T-helper 9 cell (primary cell): ENCODE measurements at places on chromosomes 7 and 10.

GRCh38 chr7:84603545-84603944 is 409.0 kb upstream of the SEMA3A start:
- DNase-seq = no peak

DNA sequence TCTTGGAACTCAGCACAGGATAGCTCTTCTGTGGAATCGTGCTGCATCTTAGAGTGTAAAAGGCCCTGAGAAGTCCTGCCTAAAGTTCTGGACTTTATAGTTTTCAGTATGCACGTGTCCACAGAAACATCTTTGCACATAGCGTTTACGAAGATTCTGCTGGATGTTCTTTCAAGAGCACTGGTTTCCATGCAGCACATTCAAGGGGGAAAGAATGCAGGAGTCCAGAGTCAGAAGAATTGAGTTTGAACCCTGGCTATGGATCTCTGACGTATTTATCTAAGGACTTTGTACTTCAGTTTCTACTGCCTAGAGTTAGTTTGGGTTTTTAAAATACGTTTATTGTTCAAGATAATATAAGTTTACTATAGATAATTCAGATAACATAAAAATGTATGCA is 282.8 kb upstream of the ZMIZ1 start:
- DNase-seq = no peak

- no peak for DNase-seq
Observed at GRCh38 chr10:56522166-56522565, 161.1 kb upstream of the ZWINT start.

DNA sequence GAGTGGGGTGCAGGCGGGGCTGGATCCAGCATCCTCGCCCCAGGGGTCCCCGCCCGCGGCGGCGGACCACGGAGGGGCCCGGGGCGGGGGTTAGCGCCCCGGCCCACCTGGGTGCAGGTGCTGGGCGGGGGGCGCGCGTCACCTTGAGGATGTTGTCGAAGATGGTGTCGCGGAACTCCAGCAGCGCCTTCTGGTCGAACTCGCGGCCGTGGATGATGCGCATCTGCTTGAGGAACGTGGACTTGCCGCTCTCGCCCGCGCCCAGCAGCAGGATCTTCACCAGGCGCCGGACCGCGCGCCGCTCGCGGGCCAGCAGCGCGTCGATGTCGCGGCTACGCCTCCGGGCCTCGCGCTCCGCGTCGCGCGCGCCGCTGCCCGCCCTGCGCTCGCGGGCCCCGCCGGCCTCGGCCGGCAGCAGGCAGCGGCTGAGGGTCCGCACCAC is 376 bp downstream of the GNA12 start:
- peak; percentile 15 for DNase-seq

DNA sequence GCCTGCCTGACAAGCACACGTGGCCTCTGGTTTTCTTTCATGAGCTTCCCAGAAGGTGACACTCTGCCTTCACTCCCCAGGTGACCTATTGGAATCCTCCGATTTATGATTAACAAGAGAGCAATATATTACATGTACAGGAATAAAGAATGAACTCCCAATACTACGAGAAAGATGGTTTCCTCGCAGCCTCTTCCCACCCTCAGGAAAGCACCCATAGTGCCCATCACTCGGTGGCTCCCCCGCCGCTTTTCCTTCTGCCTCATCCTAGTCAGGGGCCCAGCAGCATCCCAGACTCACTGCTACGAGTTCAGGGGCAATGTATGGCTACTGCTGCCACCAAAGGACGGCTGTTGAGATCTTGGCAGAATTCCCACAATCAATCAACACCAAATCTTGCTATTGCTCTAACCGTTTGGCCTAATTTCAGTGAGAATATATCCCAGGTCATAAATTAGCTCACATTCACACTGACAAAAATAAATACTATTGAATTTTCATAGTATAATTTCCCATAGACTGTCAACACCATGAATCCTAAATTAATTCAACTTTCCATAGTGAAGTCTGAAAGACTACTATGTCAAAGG is 196.3 kb downstream of the TNS3 start:
- DNase-seq = no peak

DNA sequence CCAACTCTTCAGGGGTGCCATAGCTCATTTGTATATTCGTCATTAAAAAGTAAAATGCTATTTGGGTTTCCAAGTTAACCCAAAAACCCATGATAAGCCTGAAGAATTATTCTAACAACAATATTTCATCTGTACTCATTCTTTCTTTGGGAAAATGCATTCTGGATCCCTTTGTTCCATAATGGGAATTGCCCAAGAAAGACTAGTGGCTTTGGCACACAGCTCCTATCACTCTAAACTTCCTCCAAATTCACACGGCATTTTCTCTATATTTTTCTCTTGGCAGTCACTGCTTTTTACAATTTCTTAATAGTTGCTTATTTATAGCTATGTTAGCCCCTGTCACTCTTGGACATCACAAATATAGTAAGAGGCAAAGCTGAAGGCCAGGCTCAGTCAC is 29.1 kb downstream of the CHCHD3 start:
- DNase-seq = no peak

DNA sequence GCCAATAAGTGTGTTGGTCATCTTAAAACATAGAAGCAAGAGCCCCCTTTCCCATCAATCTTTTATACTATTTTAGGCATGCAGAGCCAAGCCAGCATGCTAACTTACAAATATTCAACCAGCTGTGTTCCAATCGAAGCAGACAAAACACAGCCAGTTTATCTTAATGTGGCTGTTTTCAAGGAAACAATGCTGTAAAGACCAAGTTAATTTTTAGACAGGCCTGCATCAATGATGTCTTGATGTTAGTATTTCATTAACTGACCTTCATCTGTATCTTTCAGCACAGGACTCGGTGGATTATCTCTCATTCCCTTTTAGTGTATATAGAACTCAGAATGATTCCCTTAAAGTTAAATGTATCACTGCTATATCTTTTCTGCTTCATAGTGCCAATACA is 262.0 kb upstream of the ZWINT start:
- DNase-seq = no peak

GRCh38 chr10:132829403-132829802 is 43.5 kb upstream of the NKX6-2 start:
- DNase-seq = no peak

DNA sequence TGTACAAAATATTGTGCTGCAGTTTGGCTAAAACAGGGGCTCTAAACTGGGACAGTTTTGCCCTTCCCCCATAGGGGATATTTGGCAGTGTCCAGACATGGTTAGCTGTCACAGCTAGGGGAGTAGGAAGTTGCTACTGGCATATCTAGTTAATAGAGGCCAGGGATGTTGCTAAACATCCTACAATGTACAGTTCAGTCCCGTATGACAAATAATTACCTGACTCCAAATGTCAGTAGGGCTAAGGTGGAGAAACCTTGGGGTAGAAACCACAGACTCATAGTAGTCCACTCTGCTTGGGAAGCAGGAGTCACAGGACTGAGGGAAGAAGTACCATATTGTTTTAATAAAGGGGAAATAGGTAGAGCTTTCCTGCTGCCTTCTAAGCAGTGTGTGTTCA is 39.8 kb downstream of the WBP1L start:
- no peak for DNase-seq

DNA sequence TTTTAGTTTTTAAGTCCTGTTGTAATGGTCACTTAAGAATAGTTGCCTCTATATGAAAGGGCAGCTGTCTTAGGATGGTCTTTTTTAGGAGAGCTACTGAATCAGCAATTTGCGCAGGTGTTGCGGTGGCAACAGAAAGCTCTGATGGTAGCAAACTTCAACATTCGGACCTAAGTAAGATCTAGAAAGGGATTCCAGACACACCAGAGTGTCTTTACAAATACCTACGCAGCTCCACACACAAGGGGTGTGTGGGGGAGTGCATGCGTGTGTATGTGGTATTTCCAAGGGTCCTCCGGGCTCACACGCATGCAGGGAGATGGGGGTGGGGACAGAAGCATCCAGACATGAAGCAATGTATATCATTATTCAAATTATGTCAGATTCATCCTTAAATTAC is 438.6 kb upstream of the MGMT start:
- no peak for DNase-seq

GRCh38 chr7:130951303-130951975 is 217.4 kb upstream of the KLF14 start:
- peak; percentile 44 for DNase-seq

DNA sequence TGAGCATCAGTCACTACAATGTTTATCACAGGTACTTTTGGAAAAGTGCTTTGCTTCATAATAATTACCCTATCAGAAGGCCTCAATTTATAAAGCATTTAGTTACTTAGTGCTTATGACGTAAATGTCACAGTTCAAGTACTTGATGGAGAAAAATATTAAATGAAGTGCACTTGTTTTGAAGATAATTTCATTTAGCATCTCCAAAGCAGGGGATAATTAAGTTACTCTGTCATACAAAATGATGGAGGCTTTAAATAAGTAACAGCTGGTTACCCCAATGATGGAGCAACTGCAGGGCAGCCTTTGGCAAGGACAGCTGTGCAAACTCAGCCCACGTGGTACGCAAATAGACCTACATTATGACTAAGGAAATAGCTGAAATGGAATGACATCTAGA is 768.8 kb downstream of the GRM8 start:
- no peak for DNase-seq

DNA sequence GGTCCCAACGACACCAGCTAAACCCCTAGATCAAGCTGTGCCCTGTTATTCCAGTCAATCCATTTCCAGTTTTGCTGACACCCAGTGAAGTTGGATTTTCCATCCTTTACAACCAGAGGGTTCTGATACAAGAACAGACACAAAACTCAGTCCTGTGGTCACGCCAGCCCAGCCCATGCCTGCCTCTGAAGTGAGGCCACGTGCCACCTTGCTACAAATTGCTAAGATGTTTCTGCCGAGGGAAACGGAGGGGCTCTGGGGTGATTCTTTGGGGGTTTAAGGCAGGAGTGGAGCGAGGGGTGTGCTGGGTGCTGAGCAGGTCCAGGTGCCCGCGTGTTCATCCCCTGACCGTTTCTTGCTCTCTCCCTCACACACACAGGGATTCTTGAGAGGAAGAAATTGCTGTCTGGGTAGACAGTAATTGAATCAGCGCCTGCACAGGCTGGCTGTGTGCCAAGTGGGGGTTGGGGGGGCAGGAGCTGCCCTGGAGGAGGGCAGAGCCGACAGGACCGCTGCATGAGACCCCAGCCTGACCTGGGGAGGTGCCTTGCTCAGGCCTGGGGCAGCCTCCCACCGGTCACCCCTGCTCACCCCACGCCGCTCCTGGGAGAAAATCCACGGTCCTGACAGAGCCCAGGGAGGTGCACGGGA is 38.1 kb downstream of the ADAP1 start:
- DNase-seq = no peak
